ENCODE measurements at places on chromosomes 1 and 21.

DNA sequence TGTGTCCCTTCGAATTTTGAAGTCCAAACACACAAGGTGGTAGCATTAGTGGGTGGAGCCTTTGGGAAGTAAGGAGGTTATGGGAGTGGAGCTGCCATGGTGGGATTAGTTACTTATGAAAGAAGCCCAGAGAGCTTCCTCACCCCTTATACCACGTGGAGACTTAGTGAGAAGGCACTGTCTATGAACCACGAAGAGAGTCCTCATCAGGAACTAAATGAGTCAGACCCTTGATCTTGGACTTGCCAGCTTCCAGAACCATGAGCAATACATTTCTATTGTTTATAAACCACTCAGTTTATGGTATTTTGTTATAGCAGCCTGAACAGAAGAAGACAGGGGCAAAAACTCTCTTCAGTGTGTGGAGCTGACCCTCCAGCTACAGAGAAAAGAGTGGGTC lies 259.3 kb upstream of the AJAP1 start:
- no peak for DNase-seq

DNA sequence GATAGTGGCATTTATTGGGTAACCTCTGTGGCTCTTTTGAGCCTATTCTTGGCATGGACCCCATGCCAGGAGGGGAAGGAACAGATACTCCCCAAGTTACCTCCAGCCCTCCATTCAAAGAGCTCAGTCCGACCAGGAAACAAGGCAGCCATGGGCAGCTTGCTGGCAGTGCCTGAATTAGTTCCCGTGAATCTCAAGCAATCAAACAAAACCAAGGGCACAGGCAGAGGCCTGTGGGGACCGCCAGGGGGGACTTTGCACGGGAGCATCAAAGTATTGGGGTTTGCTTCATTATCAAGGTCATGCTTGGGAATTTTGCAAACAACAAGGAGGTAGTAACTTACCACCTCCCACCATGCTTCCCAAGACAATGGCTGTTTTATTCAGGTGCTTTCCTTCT lies 81.2 kb upstream of the IFFO2 start:
- DNase-seq = no peak

GRCh38 chr21:20949884-20950283 lies 48.3 kb upstream of the NCAM2 start:
- DNase-seq = no peak

DNA sequence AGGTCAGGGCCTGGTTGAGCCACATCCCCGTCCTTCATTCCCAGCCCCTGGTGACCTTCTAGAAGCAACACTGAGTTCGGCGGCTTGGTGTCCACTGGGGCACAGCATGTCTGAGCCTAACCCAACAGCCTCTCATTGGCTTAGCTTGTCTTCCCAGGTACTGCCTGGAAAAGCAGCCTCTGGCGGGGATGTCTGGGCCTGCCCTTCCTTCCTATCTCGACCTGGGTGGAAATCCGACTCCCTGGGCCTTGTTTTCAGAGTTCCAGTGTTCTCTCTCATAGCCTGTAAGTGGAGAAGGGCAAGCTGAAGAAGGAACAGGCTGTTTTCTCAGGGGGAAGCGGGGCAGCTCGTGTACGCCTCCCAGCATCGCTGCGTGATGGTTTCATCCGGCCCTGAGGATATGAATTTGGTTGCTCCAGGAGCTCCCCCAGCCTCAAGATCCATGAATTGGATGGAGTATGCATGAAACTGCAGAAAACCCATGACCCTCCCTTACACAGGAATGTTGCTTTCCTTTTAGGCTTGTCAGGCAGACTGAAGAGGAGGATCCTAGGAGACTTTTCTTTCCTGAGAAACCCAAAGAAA lies 116.5 kb upstream of the IRF2BP2 start:
- no peak for DNase-seq

DNA sequence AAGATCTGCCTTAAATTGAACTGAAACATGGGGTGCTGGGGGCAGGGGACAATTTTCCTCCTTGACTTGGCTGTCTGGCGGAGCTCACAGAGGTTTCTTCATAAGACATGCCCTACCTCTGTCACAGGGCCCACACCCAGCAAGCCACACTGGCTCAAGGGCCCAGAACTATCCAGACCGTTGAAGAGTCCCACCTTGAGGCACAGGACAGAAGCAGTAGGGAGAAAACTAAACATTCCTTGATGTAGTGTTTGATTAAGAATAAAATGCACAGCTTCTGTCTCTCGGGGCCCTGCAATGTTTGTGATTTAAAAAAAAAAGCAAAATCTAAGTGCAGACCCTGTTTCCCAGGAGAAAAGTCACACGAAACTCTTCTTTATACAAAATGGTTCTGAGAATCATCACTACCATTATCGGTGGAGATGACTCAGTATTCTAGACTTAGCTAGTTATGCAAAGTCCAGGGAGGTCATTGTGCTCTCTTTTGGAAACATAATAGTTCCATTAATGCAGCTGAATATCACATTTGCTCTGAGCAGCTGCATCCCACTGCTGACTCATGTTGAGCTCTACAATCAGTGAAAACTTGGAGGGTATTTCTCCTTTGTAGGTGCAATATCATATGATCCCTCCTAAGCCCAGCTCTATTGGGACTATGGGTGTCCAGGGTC lies 53.6 kb upstream of the DIRAS3 start:
- no peak for DNase-seq

DNA sequence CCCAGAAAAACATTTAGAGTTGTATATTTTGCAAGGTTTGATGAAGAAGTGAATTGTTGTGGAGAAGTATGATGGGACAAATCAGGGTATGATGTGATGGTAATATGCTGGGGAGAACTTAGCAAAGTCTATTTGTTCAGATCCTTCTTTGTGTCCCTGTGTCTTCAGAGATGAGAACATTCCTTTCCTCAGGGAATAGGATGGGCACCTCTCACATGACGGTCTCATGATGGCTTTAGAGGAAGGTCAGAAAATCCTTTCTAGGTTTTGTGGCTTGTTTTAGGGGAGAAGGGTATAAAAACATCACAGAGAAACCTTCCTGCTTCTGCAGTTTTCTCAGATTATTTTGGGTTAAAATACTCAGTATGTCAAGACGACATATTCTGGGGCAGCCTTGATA lies 171.3 kb upstream of the NRIP1 start:
- DNase-seq = no peak

DNA sequence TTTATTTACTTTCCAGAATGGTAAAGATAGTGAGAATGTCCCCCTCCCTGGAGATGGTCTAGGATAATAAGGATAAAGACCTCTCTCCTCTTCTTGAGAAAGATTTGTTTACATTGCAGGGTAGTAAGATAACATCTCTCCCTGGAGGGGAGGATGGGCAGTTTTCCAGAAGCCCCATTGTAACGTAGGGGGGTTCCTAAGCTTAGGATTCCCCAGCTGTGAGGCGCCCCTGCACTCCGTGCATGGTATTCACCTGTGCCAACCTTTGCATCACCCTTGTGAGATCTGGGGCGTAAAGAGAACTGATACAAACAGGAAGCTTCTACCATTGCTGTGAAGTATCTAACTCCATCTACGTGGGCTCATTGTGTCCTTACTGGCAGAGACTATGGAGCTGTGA lies 148.7 kb upstream of the DNAH14 start:
- DNase-seq = no peak

DNA sequence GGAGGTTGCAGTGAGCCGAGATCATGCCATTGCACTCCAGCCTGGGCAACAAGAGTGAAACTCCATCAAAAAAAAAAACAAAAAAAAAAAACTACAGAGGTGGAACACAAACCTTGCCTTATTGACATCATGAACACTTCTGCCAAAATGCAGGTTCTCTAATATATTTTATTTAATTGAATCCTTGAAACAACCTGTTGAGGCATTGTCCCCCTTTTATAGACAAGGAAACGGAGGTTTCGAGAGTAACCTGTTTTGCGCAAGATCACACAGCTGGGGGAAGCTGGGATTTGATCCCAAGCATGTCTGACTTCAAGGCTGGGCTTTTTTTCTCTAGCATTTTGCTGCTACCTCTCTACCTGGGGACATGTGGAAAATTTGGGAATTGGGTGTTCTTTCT lies 2.8 kb downstream of the SZRD1 start:
- no peak for DNase-seq

DNA sequence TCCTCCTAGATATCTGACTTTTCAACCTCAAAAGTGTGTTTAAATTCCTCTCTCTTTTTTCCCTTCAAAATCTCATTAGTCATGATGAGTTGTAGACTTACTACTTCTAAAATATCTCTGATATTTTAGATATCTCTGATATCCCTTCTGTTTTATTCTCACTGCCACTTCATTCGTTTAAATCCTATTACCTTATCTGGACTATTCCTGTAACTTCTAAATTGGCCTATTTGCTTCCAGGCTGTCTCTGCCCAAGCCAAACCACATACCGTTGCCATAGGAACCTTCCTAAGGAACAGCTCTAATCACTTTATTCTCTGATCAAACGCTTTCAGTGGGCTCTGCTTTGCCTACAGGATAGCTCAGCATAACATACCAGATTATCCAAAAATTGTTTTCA lies 333.1 kb upstream of the CHRM3 start:
- DNase-seq = no peak

DNA sequence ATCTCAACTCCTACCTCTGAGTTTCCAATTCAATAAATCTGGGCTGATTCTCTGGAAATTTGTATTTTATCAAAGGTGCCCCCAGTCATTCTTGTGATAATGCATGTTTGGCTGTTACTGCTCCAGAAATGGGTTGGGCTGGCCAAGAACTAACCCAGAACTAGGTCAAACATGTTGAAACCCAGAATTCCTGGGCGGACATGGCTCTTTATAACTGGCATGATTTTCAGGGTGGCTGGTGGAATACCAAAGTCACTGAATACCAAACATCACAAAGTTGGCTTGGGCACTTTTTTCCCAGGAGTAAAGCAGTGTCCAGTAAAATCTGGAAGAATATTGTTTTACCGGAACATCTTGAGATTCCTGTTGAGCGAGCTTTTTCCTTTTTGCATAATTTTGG lies 89.4 kb upstream of the S1PR1 start:
- no peak for DNase-seq
